ENCODE measurements at places on chromosomes 6 and 20.

- DNase-seq: no peak
These were observed 51.9 kb upstream of the ZNF217 start for GRCh38 chr20:53645582-53645897.

GRCh38 chr6:138431256-138432062 is 27.4 kb downstream of the HEBP2 start:
- no peak for DNase-seq

DNA sequence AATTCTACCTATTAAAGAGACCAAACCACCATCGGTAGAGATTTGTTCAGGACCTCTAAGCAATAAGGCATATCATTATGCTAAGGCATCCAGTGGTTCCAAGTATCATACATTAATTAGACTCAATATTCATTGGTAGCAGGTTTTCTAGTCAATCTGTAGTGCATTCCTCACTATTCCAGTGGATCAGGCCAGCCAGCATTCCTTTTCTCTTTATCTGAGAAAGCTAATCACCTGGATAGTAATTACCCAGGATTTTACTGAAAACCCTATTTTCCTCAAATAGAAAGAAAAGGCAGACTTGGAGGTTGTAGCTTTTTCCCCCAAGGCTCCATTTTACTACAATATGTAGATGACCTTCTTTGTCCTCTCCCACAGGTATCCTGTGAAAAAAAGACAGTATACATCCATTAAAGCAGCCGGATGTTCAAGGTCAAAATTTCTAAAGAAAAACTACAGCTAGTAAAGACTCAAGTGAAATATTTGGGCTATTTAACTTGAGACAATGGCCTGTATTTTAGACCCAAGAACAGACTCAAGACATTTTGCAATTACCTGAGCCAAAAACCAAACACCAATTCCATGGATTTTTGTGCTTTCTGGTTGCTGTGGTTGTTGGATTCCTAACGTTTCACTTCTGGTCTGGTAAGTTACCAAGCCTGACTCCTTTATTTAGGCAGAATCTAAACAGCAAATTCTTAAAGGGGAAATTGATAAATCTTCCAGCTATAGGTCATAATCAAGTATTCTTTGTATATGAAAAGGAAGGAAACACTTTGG is 149.1 kb upstream of the MOCS1 start:
- DNase-seq: no peak

GRCh38 chr20:49450281-49450721 is 32.2 kb downstream of the KCNB1 start:
- DNase-seq: no peak

GRCh38 chr20:36821964-36822437 is 48.4 kb upstream of the DSN1 start:
- DNase-seq: no peak

- no peak for DNase-seq
These were observed 1.7 kb upstream of the TREM2 start for GRCh38 chr6:41164551-41165120.

DNA sequence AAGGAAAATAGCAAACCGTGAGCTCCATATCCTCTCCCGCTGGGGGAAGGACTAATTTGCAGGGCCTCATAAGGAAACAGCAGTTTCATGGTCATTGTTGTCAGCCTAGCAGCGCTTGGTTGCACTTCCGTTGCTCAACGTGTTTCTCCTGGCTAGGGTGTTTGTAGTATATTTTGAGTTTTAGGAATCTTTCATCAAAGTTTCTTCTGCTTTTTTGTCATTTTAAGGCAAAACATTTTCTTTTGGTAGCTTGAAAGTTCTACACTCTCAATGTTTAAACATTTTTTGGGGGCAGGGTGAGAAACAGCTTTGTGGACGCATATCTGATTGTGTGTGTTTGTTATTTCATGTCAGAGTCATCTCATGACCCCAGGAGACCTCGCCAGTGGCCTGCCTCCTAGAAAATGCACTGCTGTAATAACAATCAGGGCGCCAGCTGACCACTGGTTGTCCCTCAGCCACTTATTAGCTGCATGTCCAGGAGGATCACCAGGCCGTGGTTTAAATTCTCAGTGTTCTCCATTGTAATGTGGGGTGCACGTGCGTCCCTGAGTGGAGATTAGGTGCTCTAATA is 20.6 kb downstream of the JARID2 start:
- no peak for DNase-seq

DNA sequence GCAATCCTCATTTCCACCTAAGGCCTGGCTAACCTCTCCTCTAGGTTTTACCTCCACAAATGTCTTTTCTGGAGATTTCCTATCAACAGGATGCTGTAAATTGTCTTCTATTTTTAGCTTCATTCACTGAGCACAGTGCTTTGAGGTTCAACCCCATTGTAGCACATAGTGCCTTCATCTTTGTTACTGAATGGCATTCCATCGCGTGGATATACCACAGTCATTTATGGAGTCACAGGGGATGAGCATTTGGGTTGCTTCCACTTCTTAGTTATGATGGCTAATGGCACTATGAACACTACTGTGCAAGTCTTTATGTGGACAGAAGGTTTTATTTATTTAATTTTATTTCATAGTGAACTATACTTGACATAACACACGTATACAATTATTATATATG is 387.1 kb downstream of the SMOC2 start:
- DNase-seq: no peak

- no peak for DNase-seq
These were observed 631.3 kb upstream of the IMPG1 start for GRCh38 chr6:76703786-76704185.

- no peak for DNase-seq
These were observed 25.5 kb upstream of the ASXL1 start for GRCh38 chr20:32332614-32333013.

GRCh38 chr20:13238001-13238653 is 17.1 kb downstream of the ISM1 start:
- DNase-seq: no peak

DNA sequence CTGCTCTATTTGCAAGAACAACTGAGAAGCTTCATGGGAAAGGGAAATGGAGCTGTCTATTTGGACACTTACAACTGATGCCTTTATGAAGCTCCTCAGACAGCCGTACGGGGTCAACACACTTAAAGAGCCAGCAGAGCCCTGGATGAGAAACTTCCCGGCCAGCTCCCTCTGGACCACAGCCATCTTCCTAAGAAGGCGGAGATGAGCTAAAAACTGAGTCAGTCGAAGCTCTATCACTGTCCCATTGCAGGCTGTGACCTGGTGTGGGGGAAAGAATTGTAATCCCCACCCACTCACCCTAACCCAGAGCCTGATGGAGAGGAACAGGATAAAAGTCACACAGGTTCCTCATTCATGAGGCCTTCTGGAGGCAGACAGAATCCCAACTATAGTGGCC is 360.4 kb upstream of the JARID2 start:
- no peak for DNase-seq

DNA sequence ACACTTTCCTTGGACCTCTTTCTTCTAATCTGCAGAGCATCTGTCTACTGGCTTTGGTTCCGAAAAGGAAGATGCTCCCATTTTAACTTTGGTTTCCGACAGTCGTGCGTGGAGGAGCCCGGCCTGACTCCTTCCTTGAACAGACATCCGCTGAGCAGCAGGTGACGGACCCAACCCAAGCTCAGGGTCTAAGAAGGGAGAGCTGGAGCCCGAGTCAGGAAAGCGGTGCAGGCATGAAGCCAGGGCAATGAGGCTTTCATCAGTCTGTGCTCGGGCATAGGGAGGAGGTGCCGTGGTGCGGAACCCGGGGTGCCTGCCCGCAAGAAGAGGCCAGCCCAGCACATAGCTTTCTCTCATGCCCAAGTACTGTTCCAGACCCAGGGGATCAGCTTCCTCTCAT is 109.4 kb downstream of the CDH4 start:
- DNase-seq: no peak

GRCh38 chr6:3659748-3660147 is 91.8 kb downstream of the PXDC1 start:
- DNase-seq: no peak

GRCh38 chr20:63399596-63400375 is 38.6 kb upstream of the CHRNA4 start:
- DNase-seq: no peak

GRCh38 chr6:16337295-16337975 is 99.0 kb downstream of the GMPR start:
- DNase-seq: peak; percentile 78

- no peak for DNase-seq
These were observed 10.3 kb upstream of the TBC1D32 start for GRCh38 chr6:121344539-121344938.

- DNase-seq: no peak
These were observed 200.5 kb downstream of the SMOC2 start for GRCh38 chr6:168641446-168641845.

- no peak for DNase-seq
These were observed 5.4 kb downstream of the BMP6 start for GRCh38 chr6:7731294-7731693.

DNA sequence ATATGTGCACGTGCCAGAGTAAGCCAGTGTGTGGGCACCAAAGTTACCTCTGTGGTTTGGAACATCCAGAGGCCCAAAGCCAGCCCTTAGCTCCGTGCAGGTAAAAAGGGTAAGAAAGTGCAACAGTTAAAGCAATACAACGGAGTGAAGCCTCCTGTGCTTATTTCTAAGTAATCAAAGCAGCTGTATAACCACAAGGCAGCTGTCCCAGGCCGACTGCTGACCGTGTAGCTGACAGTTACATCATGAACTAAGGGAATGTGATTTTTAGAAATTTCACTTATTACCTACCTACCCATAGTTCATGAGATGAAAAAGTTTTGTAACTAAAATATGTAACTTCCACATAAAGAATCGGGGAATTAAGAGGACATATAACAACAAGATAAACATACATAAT is 121.2 kb upstream of the QKI start:
- no peak for DNase-seq

GRCh38 chr6:28634411-28634760 is 108.7 kb downstream of the GPX5 start:
- DNase-seq: no peak

DNA sequence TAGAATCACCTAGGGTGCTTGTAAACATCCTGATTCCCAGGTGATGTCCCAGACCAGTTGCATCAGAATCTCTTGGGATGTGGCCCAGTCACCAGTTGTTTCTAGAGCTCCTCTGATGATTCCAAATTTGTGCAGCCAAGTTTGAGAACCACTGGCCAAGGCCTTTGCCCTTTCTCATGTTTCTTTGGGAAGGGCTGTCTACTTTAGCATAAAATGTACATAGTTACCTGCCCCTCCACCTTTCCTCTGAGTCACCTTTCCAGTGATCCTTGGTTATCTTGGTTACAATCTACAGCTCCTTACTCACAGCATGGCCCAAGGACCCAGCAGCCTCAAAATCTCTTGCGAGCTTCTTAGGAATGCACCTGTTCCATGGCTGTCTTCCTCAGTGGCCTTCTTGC is 266.4 kb upstream of the PRND start:
- no peak for DNase-seq

GRCh38 chr20:40565001-40565681 is 123.9 kb downstream of the MAFB start:
- peak; percentile 23 for DNase-seq

- DNase-seq: no peak
These were observed 29.5 kb downstream of the BEND6 start for GRCh38 chr6:56984361-56984760.

DNA sequence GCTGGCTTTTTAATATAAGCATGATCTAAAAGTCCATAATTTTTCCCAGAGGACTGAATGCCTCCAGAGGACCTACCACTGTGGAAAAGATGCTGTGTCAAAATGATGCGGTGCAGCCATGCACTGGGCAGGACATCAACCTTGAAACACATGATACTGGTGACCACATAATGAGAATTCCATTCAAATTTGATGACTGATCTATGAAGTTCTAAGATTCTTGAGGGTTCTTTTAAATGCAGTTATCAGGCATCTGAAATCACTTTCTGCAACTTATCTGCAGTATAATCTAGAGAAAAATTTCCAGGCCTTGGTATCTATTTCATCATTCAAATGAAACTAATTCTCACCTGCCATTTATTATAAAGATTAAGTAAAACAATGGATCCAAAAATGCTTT is 15.0 kb upstream of the MARCKS start:
- DNase-seq: no peak

DNA sequence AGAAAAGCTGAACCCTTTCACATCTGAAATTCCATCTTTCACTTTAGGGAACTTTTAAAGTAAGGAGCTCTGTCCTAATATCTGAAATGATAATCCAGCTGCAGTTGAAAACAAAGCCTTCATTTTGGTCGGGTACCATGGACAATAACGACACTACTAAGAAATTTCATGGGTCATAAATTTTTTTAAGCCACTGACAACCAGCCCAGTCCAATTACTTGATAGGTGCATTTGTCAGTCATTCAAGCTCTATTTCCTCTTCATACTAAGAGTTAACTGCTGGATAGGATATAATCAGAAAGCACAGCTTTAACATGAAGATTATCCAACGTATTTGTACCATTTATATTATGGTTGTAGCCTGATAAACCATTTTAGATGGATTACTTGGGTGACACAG is 52.5 kb downstream of the MMUT start:
- no peak for DNase-seq

GRCh38 chr20:34872622-34873224 is at the start of gene GGT7:
GGT7 (minus strand) TSS chr20:34872856; CDS start chr20:34872815, 41 bp downstream.
- DNase-seq: no peak

DNA sequence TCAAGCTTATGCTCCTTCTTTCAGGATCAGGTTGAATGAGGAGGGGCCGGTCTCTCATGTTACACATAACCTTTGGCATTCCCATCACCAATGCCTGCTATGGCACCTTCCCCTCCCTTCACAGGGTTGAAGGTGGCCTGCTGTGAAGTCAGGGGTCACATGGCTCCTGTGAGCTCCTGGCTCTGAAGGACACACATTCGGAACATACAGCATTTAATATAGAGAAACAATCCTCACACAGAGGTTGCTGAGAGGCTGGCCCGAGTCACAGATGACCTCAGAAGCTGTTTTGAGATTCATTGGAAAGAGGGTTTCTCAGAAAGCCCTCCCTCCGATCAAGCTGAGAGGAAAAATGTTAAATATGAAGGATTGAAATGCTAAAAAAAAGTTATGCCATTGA is 82.1 kb downstream of the PSMG4 start:
- DNase-seq: no peak

GRCh38 chr6:43886067-43886461 is 116.1 kb downstream of the VEGFA start:
- no peak for DNase-seq

DNA sequence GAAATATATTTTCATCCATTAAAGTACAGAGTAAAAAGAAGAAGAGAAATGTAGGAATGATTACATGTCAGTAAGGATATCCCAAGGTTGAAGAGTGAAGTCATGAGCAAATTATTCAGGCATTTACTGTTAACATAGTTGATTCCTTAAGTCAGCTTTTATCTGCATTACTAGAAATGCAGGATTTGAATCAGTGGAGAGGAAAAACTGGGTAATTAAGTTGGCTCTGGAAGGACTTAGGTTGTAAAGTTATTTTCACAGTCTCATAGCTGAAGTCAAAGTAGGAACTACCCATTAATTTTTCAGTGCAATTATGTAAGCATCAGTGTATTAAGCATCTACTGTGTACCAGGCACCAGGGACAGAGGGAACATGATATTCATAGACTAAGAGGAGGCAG is 7.8 kb downstream of the NAA20 start:
- no peak for DNase-seq

DNA sequence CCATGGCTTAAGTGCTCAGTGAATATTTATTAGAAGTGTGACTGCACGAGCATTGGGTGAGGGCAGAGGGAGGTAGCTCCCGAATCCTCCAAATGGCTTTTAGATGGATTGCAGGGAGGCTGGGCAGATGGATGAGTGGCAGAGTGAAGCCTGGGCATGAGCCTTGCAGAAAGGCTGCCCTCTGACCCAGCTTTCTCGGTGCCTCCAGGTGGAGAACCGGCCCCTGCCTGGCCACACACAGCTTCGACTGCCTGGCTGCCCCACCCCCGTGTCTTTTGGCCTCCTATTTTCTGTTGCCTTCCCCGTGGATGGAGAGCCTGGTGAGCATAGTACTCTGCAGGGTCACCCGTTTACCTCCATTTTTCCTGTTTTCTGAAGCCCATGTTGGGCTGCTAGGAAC is 3.4 kb downstream of the VARS2 start:
- DNase-seq: no peak
